ENCODE measurements at places on chromosomes 3 and 15.

GRCh38 chr15:60576044-60576443 lies 97.1 kb upstream of the ICE2 start:
- no peak for DNase-seq

- DNase-seq: no peak
Measured at GRCh38 chr15:94887391-94887790, 656.0 kb downstream of the MCTP2 start.

GRCh38 chr3:40653001-40653400 lies 128.2 kb downstream of the ZNF621 start:
- DNase-seq: no peak

- DNase-seq: no peak
Measured at GRCh38 chr3:161893972-161894371, 397.4 kb downstream of the OTOL1 start.

- no peak for DNase-seq
Measured at GRCh38 chr3:119408243-119408950, 55.0 kb downstream of the TMEM39A start.

DNA sequence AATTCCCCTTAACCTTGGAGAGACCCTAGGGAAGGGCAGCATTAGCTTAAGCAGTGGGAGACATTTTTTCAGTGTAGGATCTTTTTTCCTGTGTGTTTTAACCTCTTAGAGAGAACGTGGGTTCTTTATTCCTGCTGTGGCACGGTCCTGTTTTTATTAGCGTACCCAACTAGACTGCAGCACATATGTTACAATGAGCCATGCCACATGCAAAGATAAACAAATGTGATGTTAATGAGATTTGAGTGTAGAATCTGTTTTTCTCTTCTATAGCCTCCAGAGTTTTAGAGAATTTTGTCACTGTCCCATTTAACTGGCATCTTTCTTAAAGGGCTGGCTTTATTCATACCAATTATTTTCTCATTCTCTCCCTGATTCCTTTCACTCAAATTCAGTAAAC lies 347.5 kb downstream of the CNTN4 start:
- DNase-seq: no peak

DNA sequence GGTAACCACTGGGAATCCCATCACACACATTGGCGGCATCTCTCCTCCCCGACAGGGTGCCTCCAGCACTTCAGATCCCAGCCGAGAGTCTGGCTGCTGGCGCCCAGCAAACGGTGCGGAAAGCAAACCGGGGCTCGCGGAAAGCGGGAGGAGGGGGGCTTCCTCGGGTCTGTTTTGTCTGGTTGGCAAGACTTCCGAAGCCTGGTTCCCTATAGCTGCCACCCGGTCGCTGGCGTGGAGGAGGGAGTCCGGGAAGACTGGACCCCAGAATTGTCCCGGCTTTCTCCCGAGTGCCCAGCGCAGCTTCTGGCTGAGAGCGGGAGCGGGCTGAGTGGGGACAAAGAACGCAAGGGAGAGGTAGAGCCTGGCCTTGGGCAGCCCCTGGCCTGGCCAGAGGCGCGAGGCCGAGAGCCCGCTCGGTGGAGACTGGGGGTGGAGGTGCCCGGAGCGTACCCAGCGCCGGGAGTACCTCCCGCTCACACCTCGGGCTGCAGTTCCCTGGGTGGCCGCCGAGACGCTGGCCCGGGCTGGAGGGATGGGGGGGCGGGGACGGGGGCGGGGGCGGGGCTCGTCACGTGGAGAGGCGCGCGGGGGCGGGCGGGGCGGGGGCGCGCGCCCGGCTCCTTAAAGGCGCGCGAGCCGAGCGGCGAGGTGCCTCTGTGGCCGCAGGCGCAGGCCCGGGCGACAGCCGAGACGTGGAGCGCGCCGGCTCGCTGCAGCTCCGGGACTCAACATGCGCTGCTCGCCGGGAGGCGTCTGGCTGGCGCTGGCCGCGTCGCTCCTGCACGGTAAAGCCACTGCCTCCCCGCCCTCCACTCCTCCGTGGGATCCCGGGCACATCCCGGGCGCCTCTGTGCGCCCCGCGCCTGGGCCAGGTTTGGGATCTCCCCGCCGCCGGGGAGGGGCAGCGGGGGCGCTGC lies at the start of gene CHRNA7:
Gene CHRNA7, plus strand, starts transcription at position 654 of the 920 bp plus-strand sequence. Its CDS starts 80 bp downstream, at position 734.
- DNase-seq: no peak

DNA sequence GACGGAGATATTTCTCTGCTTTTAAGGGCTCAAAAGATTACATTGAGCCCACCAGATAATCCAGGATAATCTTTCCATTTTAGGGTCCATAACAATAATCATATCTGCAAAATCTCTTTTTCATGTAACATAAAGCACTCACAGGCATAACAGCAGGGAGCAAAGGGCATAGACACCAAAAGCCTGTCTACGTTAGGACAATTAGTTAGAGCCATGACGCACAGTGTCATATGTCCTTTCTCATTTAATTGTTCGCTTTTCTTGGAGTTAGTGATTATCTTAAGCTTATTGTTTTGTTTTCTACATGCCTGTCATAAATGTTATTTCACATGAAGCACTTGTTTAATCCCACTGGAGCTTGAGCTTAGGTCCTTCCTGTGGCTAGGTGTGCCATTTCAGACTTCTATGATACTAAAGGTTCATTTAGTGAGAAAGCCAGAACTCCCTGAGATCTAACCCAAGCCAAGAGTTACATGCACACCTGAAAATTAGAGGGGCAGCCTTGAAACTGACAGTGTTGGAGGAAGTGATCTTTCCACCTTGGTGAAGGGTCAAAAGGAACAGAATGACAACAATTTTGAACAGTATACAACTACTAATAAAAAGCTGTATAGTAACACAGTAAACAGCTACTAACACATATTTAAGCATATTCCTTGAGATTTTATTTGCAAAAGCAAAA lies 11.7 kb upstream of the HHATL start:
- no peak for DNase-seq

- no peak for DNase-seq
Measured at GRCh38 chr3:116007000-116007399, 383.7 kb downstream of the GAP43 start.

- DNase-seq: no peak
Measured at GRCh38 chr3:181921220-181921619, 209.5 kb downstream of the SOX2 start.

DNA sequence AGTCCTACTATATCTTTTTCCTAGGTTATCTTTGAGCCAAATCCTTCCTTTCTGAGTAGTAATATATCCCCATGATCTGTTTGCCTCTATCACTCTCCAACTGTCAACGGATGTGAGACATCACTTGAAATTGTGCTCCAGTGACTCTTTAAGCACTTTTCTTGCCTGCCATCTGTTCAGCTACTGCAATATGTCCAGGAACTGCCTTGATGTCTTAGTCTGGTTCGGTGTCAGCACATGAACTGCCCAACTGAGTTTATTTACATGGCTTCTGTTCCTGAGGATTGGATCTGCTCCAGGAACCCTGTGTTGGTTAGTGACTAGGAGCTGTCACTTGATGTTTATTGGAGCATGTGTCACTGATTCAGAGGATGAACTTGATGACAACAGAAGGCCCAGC lies 116.5 kb downstream of the SLC9A9 start:
- DNase-seq: no peak

DNA sequence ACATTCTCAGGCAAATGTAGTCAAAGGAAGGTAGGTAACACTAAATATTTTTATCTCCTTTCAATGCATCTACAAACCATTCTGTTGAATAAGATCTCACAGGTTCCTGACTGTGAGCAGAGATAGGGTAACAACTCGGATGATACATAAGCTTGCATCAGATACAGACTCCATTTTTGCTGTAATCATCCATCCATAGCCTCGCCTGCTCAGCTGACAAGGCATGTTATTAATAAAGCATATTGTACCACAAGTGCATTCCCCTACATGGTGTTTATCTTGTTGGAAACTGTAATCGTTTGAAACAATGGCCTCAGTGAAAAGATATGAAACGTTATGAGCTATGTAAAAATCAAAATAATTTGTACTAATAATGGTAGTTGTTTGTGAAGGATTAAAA lies 35.4 kb upstream of the TCF12 start:
- no peak for DNase-seq

- no peak for DNase-seq
Measured at GRCh38 chr3:62621925-62622324, 248.6 kb upstream of the FEZF2 start.

DNA sequence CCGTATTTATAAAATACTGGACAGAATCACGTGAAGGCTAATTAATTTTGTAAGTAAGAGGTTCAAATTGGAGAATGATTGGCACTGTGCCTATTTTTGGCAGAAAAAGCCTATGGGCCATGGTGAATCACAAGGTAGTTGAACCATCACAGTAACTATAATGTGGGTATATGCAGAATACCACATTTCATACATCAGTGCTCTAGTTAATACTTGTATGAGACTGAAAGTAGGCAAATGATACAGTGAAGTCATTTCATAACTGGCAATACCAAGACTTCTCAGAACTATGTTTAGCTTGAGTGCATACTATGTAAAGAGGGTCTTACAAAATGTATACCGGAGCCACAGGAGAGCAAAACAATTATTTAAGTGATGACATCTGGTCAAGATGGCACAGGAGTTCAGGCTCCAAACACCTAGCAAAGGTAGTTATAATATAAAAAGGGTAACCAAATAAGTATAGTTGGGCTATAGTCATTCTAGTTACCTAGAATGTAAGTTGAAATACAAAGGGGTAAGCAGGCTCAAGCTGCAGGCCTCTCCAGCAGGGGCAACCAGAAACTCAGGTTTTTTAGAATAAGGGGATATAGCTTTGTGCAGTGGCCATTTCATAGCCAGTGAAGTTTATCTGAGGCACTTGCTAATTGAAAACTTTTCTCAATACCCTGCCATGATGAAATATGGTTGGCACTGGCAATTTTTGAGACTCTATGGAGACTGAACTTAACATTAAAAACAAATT lies 19.1 kb downstream of the GPR160 start:
- DNase-seq: no peak

GRCh38 chr15:100781061-100781960 lies 98.3 kb upstream of the ALDH1A3 start:
- DNase-seq: no peak

- DNase-seq: no peak
Measured at GRCh38 chr15:100780208-100780800, 99.3 kb upstream of the ALDH1A3 start.

All from stimulated activated CD8-positive, alpha-beta memory T cell treated with anti-CD3 and anti-CD28 coated beads, Interleukin-7, amount 100 ng/mL, for 4 hours (primary cell).